ENCODE measurements at places on chromosomes 2 and 18.

DNA sequence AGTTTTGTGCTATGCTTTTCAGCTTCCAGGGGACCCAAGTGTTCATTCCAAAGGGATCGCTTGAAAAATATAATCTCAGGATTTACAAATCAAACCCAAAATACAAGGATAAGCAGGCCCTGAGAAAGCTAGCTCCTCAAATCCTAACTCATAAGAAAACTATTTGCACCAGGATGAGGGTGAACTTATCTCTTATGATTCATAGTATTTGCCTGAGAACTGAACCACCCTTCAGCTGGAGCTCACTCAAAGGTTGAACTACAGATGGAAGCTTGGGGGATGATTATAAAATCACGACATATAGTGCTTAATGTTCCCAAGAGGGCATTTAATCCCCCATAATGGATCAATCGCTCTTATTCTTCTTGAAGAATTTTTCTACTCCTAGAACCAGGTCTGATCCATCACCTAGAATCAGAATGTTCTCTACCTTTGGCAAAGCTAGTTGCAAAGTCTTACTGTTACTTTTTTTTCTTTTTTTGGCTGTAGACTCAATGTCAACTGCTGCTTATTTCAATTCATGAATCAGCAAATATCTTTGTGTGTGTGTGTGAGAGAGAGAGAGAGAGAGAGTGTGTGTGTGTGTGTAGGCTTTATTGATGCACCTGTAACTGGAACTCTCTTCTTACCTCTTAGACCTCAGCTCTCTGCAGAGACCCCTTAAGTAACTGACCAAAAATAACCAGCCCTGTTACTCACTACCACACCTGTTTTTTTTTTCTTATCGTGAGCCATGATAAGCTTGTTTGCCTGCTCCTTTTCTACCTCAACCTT is 44.8 kb downstream of the ARL4C start:
- DNase-seq = no peak

DNA sequence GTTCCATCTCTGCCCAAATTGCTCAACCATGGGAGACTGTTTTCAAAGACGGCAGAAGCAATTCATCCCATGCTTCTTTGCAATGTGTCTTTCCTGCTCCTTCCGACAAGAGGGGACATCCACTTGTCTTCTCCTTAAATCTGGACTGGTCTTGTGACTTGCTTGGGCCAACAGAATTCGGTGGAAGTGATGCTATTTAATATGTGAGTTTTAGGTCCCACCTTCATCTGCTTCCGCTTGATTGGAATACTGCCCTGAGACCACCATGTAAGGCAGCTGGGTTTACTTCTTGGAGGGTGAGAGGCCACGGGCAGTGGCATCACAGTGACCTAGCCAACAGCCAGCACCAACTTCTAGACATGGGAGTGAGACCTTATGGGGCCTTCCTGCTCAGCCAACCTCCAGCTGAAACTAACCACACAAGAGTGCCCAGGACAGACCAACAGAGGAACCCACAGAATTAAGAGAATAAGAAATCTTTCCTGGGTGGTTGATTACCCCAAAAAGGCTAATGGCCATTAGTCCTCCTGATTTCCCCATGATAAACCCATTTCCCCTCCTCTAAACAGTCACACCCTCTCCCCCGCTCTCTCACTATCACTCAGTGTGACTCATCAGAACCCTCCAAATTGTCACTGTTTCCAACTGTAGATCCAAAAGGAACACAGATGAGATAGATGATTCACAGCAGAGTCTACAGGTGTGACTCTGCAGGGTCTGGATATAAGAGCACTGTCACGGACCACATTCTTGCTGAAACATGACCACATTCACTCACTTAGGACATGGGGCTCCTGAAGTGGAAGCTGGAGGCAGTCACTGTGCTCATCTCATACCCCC is 16.2 kb upstream of the RHOB start:
- no peak for DNase-seq

- DNase-seq = no peak
Observed at GRCh38 chr18:48878471-48878870, 72.3 kb downstream of the SMAD7 start.

GRCh38 chr2:74379851-74380789 is at the start of gene DCTN1:
Gene DCTN1, minus strand, starts transcription at chr2:74380311. Its CDS starts 274 bp downstream, at chr2:74380037.
- DNase-seq = no peak

- no peak for DNase-seq
Observed at GRCh38 chr18:79167526-79168190, 98.5 kb downstream of the ATP9B start.

DNA sequence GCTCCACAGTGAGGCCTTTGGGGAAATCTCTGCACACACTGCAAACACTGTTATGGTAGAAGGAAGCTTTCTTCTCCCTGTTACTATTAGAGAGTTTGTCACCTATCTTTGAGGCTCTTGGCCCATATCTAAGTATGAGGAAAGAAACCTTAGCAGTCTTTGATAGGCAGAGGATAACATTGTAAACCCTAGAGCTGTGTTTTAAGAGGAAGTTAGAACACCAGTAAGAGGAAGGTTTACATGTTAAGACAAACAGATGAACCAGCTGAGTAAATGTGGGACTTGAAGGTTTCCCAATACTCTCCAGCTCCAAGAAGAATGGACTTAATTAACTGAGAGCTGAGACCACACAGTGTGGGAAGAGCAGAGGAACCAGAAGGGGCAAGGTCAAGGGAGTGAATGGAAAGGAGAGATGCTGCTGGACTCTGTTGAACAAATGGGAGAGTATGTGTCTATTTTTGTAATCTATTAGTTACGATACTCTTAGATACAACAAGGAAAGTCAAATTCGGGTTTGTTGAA is 257.0 kb downstream of the DPP10 start:
- no peak for DNase-seq

DNA sequence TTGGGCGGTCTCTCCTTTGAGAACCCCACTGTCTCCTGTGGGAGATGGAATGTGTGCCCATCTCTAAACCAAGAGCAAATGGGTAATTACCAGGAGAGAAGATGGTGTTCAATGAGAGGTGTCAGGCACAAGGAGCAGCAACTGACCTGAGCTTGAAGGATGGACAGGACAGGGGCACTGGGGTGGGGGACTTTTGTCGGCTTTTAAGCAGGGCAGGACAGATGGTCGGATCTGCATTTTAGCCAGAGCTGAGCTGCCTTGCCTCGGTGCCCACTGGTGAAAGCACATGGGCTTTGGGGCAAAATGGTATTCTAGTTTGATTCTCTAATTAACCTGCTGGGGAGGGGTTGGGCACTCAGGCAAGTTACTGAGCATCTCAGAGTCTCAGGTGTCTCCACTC is 98.0 kb downstream of the INHBB start:
- no peak for DNase-seq

DNA sequence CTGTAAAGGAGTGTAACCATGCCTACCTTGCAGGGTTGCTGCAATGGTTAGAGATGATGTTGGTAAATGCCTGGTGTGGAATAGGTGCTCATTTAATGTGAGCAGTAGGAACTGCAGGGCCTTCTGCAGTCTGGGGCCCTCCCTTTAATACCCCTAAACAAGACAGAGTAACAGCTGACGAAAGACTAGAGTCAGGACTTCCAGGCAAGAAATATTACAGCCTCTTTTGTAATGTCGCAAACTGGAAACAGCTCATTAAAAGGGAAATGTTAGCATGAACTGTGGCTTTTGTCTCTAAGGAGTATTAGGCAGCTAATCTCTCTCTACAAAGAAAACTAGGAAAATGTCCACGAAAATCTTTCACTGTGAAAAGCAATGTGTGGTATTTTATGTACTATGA is 26.0 kb downstream of the MARCO start:
- DNase-seq = no peak

- DNase-seq = no peak
Observed at GRCh38 chr18:74454279-74454751, 2.8 kb downstream of the DIPK1C start.

DNA sequence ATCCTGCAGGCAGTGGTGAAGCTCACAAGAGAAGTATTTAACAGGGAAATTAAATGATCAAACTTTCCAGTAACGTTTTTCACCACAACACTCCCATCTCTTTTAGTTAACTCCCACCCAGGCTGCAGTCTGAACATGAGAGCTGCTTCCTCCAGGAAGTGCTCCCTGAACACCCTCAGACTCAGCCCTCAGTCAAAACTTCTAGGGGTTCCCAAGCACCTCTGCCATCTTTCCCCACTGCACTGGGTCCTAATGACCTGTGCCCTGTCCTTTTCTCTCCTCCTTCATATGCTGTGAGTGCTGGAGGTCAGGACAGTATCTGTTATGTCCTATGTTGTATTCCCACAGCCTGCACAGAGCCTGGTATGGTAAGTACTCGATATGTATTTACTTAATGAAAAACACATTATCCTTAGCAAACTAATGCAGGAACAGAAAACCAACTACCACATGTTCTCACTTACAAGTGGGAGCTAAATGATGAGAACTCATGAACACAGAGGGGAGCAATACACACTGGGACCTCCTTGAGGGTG is 49.2 kb upstream of the ASPRV1 start:
- no peak for DNase-seq

- DNase-seq = no peak
Observed at GRCh38 chr2:201574766-201575165, 68.5 kb downstream of the TMEM237 start.

DNA sequence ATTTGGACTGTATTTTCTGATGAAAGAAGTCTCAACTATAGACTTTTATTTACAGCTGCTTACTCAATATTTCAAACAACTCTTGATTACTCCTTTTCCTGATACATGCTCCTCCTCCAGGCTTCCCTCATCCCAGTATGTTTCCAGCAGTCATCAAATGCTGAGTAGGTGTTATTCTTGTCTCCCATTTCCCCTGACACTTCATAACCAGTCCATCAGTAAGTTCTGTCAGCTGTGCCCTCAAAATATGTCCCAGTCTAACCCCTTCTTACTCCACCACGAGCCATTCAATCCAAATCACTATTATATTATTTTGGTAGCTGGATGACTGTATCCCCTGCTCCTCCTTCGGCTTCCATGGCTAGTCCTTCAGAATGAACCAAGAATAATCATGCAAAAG is 189.1 kb upstream of the DTNA start:
- DNase-seq = no peak

GRCh38 chr2:77418537-77418936 is 103.6 kb downstream of the LRRTM4 start:
- DNase-seq = no peak

GRCh38 chr2:186523791-186524190 is 37.7 kb downstream of the ZC3H15 start:
- DNase-seq = no peak

- no peak for DNase-seq
Observed at GRCh38 chr2:188102881-188103280, 188.8 kb upstream of the GULP1 start.

DNA sequence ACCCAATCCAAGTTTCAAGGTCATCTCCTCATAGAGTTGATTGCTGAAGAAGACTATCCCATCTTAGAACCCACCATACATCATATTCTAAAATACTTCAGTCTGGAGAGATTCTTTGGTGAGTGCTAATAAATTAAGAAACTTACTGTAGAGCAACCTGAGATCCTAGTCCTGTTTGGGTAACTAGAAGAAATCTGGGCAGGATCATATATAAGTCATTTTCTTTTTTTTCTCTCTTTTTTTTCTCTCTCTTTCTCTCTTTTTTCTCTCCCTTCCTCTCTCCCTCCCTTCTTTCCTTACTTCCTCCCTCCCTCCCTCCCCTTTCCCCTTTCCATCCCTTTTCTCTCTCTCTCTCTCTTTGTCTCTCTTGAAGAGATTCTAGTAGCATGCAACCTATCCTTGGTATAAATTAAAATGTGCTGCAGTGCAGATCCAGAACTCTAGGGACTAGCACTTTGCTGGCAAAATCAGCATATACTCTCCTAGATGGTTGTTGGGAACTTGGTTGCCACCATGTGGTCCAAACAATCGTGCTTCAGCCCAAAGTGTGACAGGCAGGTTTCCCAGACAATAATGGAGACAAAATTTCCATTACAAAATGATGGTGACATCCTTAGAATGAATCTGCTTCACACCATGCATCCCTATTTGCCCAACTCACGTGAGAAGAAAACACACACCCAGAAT is 399.4 kb upstream of the CELF4 start:
- DNase-seq = no peak

DNA sequence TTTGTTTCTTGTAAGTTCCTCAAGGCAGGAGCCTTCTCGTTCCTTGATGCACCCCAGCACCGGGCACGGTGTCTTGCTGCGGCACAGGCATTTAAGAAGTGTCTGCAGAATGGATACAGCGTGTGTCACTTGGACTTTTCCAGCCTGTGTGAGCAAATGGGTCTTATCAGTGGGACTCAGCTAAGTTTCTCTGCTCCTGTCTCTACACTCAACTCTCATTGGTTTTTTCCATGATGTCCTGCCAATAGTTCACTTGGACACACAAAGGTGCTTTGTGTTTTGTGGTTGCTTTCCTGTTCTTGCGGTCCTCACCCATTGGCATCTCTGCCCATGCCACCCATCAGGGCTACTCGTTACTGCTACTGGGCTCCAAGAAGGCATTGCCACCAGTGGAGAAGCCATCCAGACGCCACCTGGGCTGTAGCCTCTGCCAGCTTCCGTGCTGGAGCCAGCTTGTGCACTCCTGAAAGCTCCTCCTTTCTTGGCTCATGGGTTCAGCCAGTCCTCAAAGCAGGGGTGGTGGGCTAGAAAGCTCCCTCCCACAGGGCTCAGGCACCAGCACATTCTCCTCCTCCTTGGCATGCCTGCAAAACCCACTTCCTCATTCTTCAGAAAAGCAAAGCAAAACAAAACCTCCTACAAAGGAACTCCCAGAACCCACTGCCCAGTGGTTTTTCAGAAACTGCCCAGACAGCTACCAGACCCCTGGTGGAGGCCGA is 41.4 kb downstream of the IL1R2 start:
- DNase-seq = no peak

DNA sequence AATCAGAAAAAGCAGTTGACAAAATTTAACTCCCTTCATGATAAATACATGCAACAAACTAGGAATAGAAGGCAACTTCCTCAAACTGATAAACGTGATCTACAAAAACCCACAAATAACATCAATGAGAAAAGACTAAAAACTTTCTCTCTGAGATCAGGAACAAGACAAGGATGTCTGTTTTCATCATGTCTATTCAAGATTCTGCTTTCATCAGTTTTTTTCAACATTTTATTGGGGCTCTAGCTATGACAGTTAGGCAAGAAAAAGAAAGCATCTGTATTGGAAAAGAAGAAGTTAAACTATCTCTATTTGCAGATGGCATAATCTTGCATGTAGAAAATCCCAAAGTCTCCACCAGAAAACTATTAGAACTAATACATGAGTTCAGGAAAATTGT is 12.3 kb upstream of the CHST10 start:
- DNase-seq = no peak

Measured in stimulated activated CD4-positive, alpha-beta T cell treated with anti-CD3 and anti-CD28 coated beads, TNF-alpha, amount 100 ng/mL, for 48 hours (primary cell).